ENCODE measurements at places on chromosomes 2 and 18.

GRCh38 chr2:235833971-235834620 lies 334.1 kb downstream of the GBX2 start:
- DNase-seq: no peak
- no peak overlapping the region for H3K27ac ChIP-seq
- peaks cover 3% of the 10 kb centered on the region for H3K4me1 ChIP-seq
- H3K27me3 ChIP-seq: no peaks in the 10 kb centered on the region
- H3K4me3 ChIP-seq: no peak overlapping the region

DNA sequence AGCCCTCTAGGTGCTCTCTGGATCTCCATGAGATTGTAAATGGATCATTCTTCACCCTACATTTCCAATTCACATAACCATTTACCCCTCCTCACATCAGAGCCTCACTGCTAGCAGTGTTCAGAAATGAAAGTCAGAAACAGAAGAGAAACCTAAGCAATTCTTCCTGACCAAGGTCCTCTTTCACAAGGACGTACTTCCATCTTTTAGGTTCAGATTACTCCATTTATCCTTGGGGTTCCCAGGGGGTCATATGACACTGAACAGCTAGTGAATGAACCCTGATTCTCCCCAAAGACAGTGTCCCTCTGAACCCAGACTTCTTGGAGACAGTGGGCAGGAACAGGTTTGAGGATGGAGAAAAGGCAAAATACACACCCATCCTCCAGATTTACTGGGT lies 12.9 kb upstream of the MARCO start:
- H3K36me3 ChIP-seq: no peaks in the 10 kb centered on the region
- no peak overlapping the region for H3K27ac ChIP-seq
- H3K4me3 ChIP-seq: no peak overlapping the region
- no peaks in the 10 kb centered on the region for H3K27me3 ChIP-seq

DNA sequence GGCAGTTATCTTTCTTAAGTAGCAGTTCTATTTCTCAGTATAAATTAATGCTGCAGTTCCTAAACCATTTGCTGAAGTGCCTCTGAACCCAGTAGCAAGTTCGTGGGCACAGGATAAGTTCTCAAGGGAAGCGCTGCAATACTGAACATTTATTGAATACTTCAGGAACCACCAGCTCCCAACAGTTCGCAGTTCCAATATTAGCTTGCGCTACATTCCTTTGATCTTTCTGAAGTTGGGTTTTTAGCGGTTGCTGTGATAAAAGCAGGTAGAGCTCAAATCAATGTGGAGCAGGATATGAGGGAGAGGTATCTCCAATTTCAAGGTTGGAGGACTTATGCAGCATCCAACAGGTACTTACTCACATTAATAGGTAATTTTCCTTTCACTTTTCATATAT lies 33.7 kb downstream of the PDCL3 start:
- no peak for DNase-seq
- no peaks in the 10 kb centered on the region for H3K36me3 ChIP-seq
- no peak overlapping the region for H3K27ac ChIP-seq
- H3K4me3 ChIP-seq: no peak overlapping the region
- H3K27me3 ChIP-seq: peaks cover 7% of the 10 kb centered on the region

DNA sequence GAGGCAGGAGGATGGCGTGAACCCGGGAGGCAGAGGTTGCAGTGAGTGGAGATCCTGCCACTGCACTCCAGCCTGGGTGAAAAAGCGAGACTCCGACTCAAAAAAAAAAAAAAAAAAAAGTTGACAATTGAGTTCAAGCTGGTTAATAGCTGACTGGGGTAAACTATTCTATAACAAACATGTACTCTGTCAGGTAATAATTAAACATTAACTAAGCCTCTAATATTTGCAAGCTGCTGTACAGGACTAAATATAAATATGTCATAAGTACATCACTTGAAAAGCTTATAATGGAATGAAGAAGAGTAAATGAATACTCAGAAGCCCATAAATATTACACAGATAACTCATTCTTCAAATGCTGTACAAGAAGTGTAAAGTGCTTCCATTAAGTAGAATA lies 190.4 kb upstream of the CRIM1 start:
- no peaks in the 10 kb centered on the region for H3K36me3 ChIP-seq
- no peak overlapping the region for H3K27ac ChIP-seq
- peaks cover 18% of the 10 kb centered on the region for H3K27me3 ChIP-seq
- H3K4me3 ChIP-seq: no peak overlapping the region
- no peak for DNase-seq
- H3K4me1 ChIP-seq: no peaks in the 10 kb centered on the region

DNA sequence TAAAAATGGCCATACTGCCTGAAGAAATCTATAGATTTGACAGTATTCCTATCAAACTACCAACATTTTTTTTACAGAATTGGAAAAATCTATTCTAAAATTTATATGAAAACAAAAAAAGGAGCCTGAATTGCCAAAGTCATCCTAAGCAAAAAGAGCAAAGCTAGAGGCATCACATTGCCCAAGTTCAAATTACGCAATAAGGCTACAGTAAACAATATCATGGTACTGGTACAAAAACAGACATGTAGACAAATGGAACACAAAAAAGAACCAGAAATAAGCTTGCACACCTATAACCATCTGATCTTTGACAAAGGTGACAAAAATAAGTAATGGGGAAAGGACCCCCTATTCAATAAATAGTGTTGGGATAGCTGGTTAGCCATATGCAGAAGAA lies 50.2 kb upstream of the THSD7B start:
- H3K4me1 ChIP-seq: no peaks in the 10 kb centered on the region
- no peak for DNase-seq
- H3K27ac ChIP-seq: no peak overlapping the region
- no peak overlapping the region for H3K4me3 ChIP-seq
- H3K27me3 ChIP-seq: no peaks in the 10 kb centered on the region

DNA sequence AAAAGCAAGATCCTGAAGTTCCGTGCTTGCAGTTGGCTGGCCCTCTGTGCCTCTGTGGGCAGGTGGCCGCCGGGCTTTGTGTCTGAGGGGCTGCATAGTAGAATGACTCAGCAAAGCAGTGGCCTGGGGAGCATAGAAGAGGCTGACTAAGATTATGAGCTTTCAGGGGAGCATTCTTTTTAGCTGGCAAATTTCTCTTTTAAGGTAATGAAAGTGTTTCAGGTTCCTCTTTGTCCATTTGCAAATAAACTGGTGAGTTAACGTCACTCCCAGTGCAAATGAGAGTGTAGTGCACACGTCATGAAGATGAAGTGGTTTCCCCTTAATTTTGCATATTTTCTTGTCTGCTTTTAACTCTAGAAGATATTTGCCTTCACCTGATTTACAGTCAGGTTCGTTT lies 98.6 kb downstream of the BCL2L11 start:
- H3K27ac ChIP-seq: peak overlapping the region; percentile 38
- peaks cover 18% of the 10 kb centered on the region for H3K36me3 ChIP-seq
- peaks cover 16% of the 10 kb centered on the region for H3K4me1 ChIP-seq
- H3K4me3 ChIP-seq: no peak overlapping the region
- DNase-seq: no peak
- no peaks in the 10 kb centered on the region for H3K27me3 ChIP-seq

GRCh38 chr2:112183327-112184025 lies 45.3 kb downstream of the FBLN7 start:
- H3K27ac ChIP-seq: no peak overlapping the region
- no peaks in the 10 kb centered on the region for H3K36me3 ChIP-seq
- H3K4me3 ChIP-seq: no peak overlapping the region
- H3K4me1 ChIP-seq: no peaks in the 10 kb centered on the region
- DNase-seq: peak; percentile 60

DNA sequence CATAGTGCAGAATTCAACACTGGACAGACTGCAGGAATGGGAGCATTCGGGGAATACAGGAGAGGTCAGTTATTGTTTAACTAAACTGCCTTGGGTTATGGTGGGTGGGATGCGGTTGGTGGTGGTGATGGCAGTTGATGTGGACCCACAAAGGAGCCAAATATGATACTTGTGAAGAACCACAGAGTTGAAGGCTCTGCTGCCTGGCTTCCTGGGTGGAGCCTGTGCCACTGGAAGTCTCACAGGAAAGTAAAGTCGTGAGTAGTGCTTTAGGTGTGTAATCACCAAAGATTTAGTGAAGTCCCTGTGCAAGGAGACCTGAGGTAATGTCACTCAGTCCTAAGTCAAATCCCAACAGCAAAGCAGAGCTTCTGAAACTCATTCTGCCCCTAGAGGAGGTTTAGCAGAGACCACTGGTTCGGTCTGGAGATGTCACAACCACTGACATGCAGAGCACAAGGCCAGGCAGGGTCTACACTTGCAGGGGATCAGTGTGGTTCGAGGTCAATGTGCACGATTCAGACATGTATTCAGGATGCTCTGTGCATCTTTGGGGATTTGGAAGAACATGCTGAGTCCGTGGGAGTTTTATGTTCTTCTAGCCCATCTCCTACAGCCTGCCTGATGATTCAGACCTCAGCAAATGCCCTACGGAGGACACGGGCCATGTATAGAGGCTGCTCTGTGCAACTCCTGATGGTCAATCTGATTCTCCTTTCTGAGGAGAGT lies 1150.9 kb downstream of the RPIA start:
- peaks cover 2% of the 10 kb centered on the region for H3K36me3 ChIP-seq
- H3K27ac ChIP-seq: no peak overlapping the region
- no peaks in the 10 kb centered on the region for H3K4me1 ChIP-seq
- H3K27me3 ChIP-seq: no peaks in the 10 kb centered on the region
- no peak overlapping the region for H3K4me3 ChIP-seq

DNA sequence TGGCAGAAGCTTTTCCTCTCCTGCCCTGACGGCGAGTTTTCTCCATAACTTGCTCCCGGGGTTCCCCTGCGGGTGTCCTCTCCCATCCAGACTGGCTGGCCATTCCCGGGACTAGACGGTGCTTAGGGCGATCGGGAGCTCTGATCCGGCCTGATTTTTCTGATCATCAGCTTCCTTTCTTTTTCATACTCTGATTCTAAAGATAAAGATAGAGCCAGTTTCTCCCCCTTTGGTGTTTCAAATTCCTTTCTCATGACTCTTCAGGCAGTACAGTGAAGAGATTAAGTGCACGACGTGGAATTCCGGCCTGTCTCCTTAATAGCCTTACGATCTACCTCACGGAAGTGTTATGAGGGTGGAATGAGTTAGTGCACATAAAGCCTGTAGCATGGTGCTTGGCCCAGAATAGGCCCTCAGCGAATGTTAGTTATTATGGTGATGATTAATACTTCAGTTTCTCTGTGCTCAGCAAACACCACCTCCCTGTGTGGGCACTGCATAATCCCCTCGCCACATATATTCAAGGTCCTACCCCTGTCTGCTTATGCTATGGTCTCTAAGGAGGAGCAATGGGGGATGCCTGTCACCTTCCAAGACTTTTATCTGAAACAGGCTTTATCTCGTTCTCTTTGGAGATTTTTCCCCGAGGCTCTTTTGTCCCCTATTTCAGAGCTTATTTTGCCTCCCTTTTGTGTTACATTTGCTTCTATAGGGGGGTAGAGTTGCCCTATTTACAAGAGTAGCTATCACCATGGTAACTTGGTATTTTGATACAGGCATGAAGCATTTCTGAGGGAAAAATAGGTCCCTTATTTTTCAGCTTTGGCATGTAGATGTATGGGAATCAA lies 254.8 kb downstream of the CDH2 start:
- H3K27ac ChIP-seq: peak overlapping the region; percentile 85
- peak overlapping the region; percentile 39 for H3K4me3 ChIP-seq
- H3K27me3 ChIP-seq: no peaks in the 10 kb centered on the region
- DNase-seq: no peak

GRCh38 chr2:160703648-160704585 lies 210.3 kb upstream of the RBMS1 start:
- no peaks in the 10 kb centered on the region for H3K27me3 ChIP-seq
- no peak overlapping the region for H3K27ac ChIP-seq
- H3K4me3 ChIP-seq: no peak overlapping the region
- peaks cover 8% of the 10 kb centered on the region for H3K36me3 ChIP-seq

DNA sequence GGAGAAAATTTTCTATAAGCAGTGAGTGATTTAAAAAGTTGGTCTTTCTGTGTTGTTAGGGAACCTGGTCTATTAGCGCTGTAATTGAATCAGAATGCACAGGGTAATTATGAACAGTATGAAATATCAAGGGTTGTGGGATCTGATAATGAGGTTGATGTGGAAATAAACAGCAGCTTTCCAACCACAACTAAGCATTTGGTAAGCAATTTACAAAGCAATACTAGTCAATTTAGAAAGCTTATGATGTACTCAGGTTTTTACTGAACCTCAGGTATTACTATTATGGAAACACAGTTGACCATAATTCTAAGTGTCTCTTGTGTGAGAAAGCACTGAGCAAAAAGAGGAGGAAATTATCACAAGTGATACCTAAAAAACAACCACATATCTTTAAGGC lies 11.0 kb upstream of the SMCHD1 start:
- H3K27ac ChIP-seq: no peak overlapping the region
- no peak overlapping the region for H3K4me3 ChIP-seq
- no peaks in the 10 kb centered on the region for H3K27me3 ChIP-seq
- H3K4me1 ChIP-seq: peaks cover 6% of the 10 kb centered on the region
- DNase-seq: no peak

DNA sequence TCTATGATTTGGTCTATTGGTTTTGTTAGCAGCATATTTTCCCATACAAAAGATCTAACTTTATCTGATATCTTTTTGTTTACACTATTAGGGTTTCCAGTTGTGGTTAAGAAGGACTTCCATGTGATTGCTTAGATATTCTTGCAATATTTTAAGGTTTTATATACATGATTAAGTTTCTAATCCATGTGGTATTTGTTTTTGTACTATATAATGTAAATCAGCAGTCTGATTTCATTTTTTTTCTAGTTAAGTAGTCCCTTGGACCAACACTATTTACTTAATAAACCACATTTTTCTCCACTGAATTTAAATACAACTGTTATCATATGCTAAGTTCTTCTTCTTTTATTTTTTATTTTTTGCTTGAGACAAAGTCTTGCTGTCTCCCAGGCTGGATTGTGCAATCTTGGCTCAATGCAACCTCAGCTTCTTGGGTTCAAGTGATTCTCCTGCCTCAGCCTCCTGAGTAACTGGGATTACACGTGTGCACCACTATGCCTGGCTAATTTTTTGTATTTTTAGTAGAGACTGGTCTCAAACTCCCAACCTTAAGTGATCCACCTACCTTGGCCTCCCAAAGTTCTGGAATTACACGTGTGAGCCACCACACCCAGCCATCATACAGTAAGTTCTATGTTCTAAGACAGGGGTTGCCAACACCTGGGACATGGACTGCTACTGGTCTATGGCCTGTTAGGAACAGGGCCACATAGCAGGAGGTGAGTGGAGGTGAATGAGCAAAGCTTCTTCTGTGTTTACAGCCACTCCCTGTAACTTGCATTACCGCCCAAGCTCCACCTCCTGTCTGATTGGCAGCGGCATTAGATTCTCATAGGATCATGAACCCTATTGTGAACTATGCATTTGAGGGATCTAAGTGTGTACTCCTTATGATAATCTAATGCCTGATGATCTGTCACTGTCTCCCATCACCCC lies 58.5 kb upstream of the RAB27B start:
- H3K4me3 ChIP-seq: no peak overlapping the region
- H3K36me3 ChIP-seq: no peaks in the 10 kb centered on the region
- no peak overlapping the region for H3K27ac ChIP-seq
- peaks cover 15% of the 10 kb centered on the region for H3K4me1 ChIP-seq
- no peak for DNase-seq
- H3K27me3 ChIP-seq: peaks cover 20% of the 10 kb centered on the region

Data from osteocyte (in vitro differentiated cells).